ENCODE measurements at places on chromosomes 3 and 15.

- DNase-seq = no peak
These were observed 866.3 kb upstream of the GBE1 start for GRCh38 chr3:82627733-82628132.

- peak; percentile 35 for DNase-seq
These were observed 802 bp upstream of the NECTIN3 start for GRCh38 chr3:111070772-111071256.

DNA sequence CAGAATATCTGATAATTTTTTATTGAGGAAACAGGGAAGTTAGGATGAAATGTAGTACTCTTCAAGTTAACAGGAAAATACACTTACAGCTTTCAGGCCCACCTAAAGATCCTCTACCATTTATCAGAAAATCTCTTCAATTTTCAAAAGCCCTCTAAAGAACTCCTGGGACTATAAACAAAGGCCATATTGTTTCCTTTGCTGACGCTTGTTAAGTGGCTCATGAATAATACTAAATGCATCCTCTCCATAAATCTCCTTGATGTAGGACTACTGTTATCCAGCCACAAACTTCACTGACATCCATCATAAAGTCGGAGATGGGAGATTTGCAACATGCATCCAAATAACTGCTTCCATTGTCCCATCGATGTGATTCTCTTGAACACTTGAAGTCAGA, 326.5 kb downstream of the ZIC1 start:
- DNase-seq = no peak

DNA sequence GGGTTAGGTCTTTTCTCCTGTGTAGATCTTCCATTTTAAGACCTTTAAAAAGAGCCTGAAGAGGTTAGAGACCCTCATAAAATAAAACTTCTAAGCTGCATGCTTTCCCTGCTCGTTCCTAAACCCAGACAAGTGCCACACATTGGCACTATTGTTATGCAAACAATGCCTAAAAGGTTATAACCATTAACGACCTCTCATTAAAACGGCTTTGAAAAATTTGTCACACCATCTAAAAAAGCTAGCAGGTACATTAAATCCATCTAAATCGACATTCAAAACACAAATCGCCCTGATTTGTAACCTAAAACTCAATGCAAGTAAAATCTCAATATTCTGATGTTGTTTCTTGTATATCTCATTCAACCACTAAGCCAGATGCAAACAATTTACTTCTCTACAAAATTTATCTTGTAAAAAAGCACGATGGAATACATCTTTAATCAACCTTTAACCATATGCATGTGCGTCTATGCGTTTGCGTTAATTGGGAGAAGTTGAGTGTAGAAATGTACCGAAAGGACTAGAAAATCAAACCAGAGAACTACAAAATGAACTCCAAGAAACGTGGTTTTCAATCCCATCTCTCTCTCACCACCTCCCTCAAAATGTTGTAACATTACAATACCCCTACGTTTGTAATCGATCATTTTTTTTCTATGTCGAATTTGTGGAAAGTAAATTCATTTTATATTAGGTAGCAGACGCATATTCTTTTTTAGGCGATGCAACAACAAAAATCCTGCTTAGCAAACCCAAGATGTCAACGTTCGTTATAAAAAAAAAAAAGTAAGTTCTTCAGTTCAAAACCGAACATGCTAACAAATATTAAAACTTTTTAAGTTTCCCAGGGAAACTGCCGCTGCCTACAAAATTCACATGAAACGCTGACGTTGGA, 1.2 kb downstream of the ALDH1A2 start:
- no peak for DNase-seq

- no peak for DNase-seq
These were observed 57.9 kb downstream of the RPLP1 start for GRCh38 chr15:69510556-69510955.

GRCh38 chr15:73296609-73297353, 72.0 kb downstream of the HCN4 start:
- no peak for DNase-seq

GRCh38 chr3:165462636-165463334, 266.6 kb upstream of the SLITRK3 start:
- DNase-seq = no peak

DNA sequence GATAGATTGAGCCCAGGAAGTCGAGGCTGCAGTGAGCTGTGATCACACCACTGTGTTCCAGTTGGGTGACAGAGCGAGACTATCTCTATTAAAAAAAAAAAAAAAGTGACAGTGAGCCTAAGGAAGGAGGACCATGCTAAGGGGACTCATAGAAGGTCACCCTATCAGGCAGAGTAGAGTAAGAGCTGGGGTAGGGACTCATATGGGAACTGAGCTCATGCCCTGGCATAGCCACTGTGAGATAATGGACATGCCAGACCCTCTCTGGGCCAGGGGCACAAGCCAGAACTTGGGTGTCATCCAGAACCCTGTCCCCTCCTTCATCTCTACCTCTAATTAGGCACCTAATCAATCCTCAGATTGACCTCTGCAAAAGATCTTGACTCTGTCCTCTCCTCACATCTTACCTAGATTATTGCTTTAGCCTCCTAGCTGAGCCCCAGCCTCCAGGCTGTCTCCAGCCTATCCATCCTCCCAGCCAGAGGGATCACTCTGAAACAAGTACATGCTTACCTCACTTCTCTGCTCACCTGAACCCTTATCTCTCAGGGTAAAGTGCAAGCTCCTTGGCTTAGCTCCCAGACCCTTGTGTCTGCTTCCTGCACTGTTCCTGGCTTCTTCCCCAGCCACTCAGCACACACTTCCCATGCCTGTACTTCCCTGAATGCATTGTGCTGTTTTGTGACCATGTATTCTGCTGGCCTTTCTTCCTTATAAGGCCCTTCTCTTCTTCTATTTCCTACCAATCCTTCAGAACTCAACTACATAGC, 76.4 kb downstream of the DAPK2 start:
- DNase-seq = no peak

DNA sequence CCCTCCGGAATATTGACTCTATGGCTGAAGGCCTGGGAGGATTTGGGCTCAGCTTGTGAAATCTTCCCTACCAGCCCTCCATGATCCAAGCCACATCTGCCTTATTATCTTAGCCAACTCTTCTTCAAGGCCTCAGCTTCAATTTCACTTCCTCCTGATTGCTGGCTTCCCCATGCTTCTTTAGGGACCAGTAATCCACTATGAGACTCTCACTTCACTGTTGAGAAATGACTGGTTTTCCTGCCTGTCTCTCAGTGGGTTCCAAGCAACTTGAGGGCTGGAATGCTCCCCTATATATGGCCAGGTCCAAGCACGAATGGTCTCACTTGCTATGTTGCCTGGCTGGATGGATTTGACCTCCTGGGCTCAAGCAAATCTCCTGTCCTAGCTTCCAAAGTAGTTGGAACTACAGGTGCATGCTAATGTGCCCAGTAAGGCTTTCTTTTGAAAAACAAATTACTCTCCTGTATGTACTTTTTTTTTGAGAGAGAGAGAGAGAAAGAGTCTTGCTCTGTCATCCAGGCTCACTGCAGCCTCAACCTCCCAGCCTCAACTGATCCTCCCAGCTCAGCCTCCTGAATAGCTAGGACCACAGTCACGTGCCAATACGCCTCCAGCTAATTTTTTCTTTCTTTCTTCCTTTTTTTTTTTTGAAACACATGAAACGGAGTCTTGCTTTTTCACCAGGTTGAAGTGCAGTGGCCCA, 7.9 kb upstream of the PIK3CB start:
- peak; percentile 4 for DNase-seq
